Activated CD4-positive, alpha-beta memory T cell treated with anti-CD3 and anti-CD28 coated beads, Interleukin-2, amount 10 ng/mL, durations not matched to agents 7 days and 5 days (primary cell): ENCODE measurements at places on chromosomes 5 and 9. TPM values are rescaled to one million over a fixed set of nuclear protein-coding genes. Genes with fewer than 3 reads are reported as not detected.

ATP10B gene
- not detected for total RNA-seq

DNA sequence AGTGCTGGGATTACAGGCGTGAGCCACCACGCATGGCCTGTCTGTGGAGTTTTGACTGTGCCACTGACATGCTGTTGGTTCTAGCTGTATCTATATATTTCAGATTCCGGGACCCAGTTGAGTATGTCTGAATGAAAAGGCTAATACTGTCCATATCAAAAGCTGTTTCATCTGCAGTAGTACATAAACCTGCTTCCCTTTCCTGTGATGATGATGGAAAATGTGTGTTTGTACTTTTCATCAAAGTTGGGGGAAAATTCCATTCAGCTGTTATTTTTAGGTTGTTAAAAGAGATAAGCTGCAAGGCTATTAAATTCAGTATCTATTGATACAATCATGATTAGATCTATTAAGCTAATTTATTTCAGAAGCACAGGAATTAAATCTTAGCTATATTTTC lies 237.6 kb upstream of the ADAMTSL1 start:
- no peak overlapping the region for H3K27ac ChIP-seq
- H3K4me1 ChIP-seq, result no peaks in the 10 kb centered on the region
- H3K36me3 ChIP-seq, result no peaks in the 10 kb centered on the region
- peaks cover 2% of the 10 kb centered on the region for H3K27me3 ChIP-seq

DNA sequence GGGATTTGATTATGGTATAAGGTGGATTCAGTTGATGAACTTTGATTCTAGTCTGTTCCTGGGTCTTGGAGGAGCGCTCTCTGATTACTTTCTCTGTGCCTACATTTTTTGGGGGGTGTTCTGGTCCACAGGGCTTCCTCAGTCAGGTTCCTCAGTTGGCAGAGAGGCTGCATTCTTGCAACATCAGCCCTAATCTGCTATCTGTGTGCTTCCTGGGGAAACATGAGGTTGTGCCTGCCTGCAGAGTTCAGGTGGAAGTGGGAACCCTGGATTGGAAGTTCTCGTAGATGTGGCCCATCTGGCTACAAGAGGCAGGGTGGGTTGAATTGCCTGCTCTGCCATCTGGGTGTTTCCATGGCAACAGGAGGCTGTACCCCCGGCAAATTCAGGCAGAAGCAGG lies 24.5 kb downstream of the POLK start:
- H3K27ac ChIP-seq, result no peak overlapping the region
- H3K36me3 ChIP-seq, result peaks cover 44% of the 10 kb centered on the region
- H3K27me3 ChIP-seq, result no peaks in the 10 kb centered on the region
- H3K4me3 ChIP-seq, result no peak overlapping the region
- H3K4me1 ChIP-seq, result peaks cover 7% of the 10 kb centered on the region
- DNase-seq, result no peak

- peaks cover 71% of the 10 kb centered on the region for H3K36me3 ChIP-seq
- peaks cover 62% of the 10 kb centered on the region for H3K4me1 ChIP-seq
- H3K27me3 ChIP-seq, result no peaks in the 10 kb centered on the region
- DNase-seq, result no peak
These were observed 19.1 kb downstream of the AUH start for GRCh38 chr9:91342575-91342974.

GAS1 gene
- 0.25 TPM for total RNA-seq

PCDHGA1 gene
- total RNA-seq, result 0.05 TPM

DNA sequence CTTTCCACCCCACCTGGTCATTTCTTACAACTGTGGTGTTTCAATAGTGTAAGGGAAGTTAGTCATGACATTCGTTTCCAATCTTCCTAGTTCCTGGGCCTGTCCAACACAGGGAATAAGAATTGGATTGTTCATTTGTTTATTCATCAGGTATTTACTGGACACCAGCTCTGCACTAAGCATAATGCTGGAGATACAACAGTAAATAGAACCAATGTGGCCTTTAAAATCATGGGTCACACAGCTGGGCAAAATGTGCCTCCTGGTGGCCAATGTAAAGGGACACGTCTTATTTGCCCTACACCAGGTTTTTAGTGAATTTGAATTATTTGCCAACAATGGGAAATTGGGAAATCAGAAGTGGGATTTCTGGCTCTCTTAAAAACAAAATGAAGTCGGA lies 10.4 kb downstream of the ABLIM3 start:
- DNase-seq, result no peak
- H3K4me3 ChIP-seq, result no peak overlapping the region
- no peaks in the 10 kb centered on the region for H3K36me3 ChIP-seq
- no peaks in the 10 kb centered on the region for H3K4me1 ChIP-seq

- no peak overlapping the region for H3K4me3 ChIP-seq
- H3K4me1 ChIP-seq, result no peaks in the 10 kb centered on the region
- no peaks in the 10 kb centered on the region for H3K27me3 ChIP-seq
- no peak overlapping the region for H3K27ac ChIP-seq
These were observed 1782.4 kb upstream of the WWC1 start for GRCh38 chr5:166509085-166509484.

DNA sequence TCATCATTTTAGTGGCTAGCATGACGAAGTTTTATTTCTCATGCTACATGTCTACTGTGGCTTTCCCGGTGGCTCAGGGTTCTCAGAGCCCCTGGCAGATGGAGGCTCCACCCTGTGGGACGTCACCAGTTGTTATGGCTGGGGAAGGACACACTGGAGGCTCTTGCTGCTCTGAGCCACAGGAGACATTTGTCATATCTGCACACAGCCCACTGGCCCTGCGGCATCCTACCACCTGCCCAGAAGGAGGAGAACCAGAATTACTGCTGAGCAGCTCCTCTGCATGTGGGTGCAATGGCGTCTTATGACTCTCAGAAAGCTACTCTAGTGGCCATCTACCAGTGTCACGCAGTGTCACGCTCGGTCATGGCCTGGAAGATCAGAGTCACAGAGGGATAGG lies 6.6 kb downstream of the OR13J1 start:
- H3K27ac ChIP-seq, result no peak overlapping the region
- H3K36me3 ChIP-seq, result no peaks in the 10 kb centered on the region
- peaks cover 9% of the 10 kb centered on the region for H3K27me3 ChIP-seq
- H3K4me3 ChIP-seq, result no peak overlapping the region

ARL14EPL gene
- not detected for total RNA-seq

DNA sequence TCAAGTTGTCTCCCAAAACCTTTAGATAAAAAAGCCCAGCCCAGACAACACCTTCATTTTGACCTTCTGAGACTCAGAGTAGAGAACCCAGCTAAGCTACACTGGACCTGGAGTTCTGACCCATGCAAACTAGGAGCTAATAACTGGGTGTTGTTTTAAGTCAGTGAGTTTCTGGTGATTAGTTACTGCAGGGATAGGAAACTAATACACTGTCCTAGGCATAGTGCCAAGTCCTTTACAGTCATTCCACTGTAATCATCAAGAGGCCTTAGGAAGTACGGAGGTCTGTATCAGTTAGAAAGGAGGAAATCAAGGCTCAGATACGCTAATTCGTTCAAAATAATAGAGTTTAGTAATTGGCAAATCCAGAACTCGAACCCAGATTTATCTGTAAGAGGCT lies 197.9 kb downstream of the KCTD16 start:
- no peak for DNase-seq
- no peaks in the 10 kb centered on the region for H3K4me1 ChIP-seq
- no peak overlapping the region for H3K27ac ChIP-seq
- no peaks in the 10 kb centered on the region for H3K36me3 ChIP-seq

DNA sequence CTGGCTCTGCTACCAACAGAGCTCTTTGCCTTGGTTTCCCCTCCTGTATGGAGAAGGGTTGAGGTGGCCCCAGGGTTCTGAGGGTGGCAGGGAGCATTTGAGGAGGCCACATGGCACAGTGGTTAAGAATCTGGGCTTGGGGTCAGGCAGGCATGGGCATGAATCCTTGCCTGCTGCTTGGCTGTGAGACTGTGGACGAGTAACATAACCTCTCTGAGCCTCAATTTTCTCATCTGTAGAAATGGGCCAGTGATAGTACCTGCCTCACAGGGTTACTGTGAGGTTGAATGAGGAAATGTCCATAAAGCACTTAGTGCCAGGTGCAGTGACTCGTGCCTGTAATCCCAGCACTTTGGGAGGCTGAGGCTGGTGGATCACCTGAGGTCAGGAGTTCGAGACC lies 5.1 kb upstream of the NDST1 start:
- DNase-seq, result no peak
- H3K27me3 ChIP-seq, result no peaks in the 10 kb centered on the region
- no peak overlapping the region for H3K4me3 ChIP-seq
- no peaks in the 10 kb centered on the region for H3K4me1 ChIP-seq
- H3K27ac ChIP-seq, result no peak overlapping the region
